ENCODE measurements at places on chromosomes 16 and 17.

DNA sequence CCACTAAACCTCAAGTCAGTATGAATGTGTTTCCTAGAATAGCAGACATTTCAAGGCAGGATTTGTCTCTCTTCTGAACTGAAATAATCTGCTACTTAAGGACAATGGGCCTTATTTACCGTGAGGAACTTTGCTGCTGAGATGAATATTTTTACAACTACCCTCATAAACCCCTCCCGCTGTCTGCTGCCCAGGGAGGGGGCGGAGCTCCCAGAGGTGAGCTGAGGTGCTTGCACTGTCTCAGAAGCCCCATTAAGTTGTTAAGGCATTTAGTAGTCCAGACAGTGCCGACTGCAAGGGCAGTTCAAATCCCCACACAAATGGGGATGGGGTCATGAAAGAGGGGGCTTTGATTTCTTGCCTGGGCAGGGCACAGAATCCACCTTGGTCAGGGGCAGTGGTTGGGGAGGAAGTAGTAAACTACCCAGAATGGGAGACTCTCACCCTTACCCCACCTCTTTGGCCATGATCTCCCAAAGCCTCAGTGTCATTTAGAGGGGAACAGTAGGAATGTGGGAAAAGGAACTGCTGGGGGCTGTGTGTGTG is 19.2 kb downstream of the HNF1B start:
- DNase-seq, result no peak

DNA sequence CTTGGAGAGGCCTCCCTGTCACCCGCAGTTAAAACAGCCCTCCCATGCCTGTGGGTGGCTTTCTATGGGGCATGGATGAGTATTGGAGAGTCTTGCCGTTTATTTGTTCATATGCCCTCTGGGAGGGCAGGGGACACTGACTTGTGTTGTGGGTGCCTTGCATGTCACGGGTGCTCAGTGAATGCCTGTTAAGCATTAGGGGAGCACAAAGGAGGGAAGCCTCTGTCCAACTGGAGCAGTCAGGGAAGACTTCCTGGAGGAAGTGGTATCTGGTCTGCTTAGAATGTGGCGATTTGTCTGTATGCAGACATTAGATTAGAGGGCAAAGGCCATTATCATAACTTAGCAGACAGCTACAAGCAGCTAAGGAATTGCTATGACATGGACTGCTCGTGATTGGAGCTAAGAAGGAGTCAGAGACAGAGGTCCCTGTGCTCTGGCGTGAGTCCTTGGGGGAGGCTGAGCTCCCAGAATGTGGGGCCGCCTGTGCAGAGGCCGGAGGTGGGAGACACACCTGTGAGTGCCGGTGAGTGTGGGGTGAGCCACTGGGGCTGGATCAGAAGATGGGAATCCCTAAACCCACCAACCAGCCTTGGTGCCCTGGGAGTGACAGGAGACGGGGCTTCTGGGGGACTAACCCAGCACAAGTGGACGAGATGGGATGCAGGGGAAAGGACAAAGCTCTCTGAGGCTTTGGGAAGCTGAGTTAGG is 286.1 kb downstream of the SEC14L1 start:
- no peak for DNase-seq

DNA sequence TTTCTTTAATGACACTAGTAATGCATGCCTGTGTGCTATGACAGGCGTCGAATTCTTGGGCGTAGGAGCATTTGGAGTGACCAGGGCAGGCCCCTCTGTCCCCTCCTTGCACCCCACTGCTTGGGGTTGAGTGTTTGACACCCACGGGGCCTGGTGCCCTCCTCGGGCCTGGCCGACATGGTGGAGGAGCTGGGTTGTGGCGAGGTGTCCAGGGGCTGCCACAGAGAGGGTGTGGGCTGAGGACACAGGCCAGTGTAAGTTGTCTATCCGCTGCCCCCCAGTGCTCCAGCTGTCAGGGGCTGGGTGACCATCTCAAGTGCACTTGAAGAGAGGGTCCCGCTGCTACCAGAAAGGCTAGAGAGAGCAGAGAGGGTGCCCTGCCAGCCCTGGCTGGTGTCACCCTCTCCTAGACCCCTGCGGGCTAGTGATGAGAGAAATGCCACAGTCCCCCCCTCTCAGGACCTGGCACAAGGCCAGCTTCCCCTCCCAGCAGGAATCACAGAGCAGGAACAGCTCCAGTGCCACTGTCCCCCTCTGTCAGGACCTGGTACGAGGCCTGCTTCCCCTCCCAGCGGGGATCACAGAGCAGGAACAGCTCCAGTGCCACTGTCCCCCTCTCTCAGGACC is 30.5 kb downstream of the MGRN1 start:
- no peak for DNase-seq

- DNase-seq, result no peak
Measured at GRCh38 chr16:13560151-13560550, 359.8 kb upstream of the ERCC4 start.

GRCh38 chr17:36212966-36213365 is 2.1 kb downstream of the CCL4L2 start:
- no peak for DNase-seq

DNA sequence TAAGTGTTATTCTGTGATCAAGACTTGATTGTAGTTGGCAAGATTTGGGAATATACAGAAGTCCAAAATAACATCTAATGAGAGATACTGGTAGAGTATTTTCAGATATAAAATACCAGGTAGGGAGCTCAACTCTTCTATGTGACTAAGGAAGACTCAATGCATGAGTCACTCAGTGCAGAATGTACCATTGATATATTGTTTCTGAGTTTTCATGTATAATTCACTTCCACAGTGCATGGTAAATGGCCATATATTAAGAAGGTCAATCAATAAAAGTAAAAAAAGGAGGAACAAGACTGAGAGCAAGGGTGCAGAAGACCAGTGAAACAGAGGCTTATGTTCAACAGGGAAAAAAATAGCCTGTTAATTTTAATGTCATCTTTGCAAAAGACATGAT is 1387.9 kb downstream of the CDH8 start:
- no peak for DNase-seq

DNA sequence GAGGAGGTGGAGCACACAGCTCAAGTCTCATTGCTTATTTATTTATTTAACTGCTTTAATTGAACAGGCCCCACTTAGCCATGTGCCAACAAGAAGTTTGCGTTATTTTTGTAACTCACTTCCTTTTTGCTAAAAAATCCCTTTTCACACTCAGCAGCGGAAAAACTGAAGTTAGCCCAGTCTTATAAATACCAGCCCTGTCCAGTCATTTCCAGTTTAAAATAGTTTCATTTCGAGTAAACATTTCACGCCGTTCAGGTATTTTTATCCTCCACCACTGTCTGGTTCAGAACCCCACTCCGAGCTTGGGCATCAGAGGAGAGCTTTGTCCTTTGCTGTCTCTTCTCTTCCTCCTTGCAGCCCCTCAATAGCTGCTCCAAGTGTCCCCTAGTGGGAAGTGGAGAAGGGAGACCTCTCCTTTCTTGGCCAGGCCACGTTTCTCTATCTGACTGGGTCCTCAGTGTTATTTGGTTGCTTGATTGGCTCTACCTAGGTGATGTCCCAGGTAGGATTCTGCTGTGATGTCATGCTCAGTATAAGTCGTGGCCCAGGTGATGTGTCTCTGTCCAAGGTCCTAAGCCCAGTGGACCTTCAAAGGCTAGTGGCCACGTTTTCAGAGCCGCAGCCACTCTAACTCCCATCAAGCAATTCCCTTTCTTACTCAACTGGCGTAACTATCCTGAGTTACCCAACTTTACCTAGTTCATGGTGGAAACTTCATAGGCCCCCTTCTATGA is 53.0 kb upstream of the GAS7 start:
- no peak for DNase-seq

DNA sequence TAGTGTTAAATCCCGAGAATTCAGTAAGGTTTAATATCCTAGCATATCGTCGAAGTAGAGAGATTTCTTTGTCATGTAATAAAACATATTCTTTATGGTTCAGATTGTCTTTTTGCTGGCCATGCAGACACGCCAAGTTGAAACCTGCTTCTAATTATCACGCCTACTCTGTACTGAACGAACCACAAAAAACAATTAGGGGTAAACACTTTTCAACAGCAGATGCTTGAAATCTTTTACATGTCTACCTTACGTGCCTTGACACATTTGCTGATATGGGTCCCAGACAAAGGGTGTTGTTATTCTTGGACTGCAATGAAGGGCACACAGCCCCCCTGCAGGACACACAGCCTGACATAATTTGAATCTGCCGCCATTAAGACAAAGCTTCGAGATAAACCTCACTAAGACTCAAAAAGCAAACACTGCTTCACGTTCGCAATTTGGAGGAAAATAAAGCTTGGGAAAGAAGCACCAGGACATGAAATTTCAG is 13.3 kb downstream of the WIPI1 start:
- DNase-seq, result no peak

DNA sequence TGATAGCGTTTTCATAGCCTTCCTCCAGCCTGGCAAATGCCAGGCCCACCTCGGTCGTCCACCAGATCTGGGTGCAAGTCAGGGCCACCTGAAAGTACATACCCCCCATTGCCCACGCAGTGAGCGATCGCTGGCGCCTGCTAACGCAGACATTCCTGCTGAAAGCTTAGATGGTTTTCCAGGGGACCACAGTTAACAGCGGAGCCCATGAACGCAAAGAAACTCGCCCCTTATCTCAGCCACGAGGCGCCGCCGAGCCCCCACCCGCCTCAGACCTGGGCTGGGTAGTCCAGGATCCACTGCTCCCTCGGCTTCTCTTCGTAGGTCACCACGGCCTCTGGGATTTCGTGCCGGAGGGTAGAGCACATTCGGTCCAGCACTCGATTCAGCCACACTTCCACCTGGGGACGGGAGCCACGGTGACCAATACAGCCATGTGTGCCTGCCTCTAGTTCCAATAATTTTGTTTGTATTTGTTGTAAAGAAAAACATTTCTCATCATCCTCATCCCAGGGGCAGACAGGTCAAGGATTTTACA is 74.5 kb downstream of the DNAH17 start:
- no peak for DNase-seq

DNA sequence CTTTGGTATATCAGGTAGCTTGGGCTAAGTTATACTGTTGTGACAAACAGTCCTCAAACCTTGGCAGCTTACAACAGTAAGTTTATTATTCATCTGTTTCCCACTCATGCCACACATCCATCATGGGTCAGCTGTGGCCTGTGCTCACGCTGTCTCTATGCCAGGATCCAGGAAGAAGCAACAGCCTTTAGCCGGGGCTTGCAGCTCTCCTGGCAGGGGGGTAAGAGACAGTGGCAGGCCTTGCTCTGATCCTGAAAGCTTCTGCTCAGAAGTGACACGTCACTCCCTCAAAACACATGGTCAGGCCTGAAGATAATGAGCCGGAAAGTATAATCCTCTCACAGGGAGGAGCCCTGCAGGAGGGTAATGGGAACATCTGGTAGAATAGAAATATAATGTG is 377.6 kb downstream of the CPPED1 start:
- no peak for DNase-seq

DNA sequence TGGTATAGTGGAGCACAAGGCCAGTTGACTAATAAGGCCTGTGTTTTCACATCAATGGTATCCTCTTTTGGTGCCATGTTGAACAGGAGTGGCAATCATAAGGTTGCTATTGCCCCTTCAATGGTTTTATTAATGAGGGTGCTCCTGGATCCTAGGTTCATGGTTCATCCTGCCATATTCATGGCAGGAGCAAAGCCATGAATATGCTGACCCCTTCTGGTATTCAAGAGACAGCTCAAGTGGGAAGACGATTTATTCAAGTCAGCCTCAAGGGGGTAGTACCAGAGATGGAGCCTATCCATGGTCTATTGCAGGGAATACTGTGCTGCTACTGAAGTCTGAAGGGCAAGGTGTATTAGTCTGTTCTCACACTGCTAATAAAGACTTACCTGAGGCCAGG is 2.6 kb downstream of the ABCA9 start:
- DNase-seq, result no peak

- DNase-seq, result no peak
Measured at GRCh38 chr16:78224342-78224741, 124.9 kb downstream of the WWOX start.

DNA sequence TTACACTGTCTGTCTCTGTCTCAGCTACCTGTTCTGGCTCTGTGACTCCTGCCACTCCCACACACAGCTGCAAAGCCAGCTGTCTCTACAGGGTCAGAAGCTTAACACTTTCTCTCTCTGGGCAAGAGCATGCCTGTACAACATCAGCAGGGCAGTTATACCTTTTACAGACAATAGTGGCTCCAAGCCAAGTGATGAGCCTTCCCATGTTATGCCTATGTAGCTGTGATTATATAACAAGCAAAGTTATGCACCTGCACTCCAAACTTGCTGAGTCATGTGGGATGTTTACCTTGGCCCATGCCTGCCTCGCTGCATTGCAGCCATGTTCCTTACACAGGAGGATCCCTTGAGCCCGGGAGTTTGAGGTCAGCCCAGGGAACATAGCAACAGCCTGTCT is 31.8 kb upstream of the APPBP2 start:
- no peak for DNase-seq

- peak; percentile 9 for DNase-seq
Measured at GRCh38 chr17:37358098-37358829, 17.5 kb upstream of the C17orf78 start.

DNA sequence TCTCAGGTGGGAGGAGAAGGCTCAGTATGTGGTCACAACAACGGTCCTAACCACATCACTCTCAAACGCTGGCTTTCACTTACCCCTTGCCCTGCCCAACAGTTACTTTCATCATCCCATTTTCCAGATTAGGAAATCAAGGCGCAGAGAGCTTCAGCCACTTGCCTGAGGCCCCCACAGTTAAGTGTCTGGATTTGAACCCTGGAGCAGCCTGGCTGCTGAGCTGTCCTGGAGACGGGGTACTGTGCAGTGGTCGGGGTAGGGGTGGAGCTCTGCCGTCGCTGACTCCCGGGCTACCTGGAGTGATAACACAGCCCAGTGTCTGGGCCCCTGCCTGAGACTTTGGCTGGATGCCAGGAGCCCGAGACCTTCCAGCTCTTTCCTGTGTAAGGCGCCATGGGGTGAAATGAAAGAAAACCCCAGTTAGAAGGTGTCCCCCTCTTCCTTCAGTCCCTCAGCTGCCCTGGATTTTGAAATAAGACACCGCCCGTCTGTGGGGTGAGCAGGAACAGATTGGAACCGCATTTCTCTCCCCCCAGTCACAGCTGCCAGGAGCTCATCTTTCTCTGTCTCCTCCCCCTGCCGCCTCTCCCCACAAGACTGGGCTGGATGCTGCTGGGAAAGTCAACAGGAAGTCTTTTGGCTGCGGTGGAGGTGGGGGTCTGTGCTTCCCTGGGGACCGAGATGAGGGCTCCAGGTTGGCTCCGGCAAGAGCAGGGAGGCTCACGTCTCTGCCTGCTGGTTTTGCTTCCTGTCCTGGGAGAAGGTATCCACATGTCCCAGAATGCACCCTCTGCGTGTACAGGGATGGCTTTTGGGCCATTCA is 280.2 kb downstream of the SEC14L1 start:
- DNase-seq, result peak; percentile 59

- no peak for DNase-seq
Measured at GRCh38 chr16:46996952-46997458, 23.5 kb upstream of the DNAJA2 start.

GRCh38 chr16:74657870-74658642 is 8.6 kb downstream of the RFWD3 start:
- DNase-seq, result no peak

- DNase-seq, result no peak
Measured at GRCh38 chr17:68801335-68802247, 153.6 kb downstream of the ABCA8 start.

DNA sequence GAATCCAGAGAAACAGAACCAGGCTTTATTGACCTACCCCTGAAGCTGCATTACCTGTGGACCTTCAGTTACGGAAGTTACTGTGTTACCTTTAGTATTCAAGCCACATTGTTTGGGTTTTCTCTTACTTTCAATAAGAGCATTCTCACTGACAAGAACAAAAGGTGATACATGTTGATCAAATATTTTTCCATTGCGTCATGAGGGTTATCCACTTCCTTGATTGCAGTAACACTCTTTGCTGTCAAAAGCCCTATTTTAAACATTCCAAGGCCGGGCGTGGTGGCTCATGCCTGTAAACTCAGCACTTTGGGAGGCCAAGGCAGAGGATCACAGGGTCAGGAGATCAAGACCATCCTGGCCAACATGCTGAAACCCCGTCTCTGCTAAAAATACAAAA is 28.6 kb upstream of the PAFAH1B1 start:
- DNase-seq, result no peak

Measured in CD8-positive, alpha-beta memory T cell (primary cell).